ENCODE measurements at places on chromosomes 1 and 21.
A peak's percentile ranks its signal among the peaks of the same experiment; 100 is the strongest.

GRCh38 chr1:84797603-84798002 lies 95.4 kb downstream of the LPAR3 start:
- ATAC-seq: no peak

- no peak for ATAC-seq
Observed at GRCh38 chr1:186291271-186291670, 83.8 kb downstream of the TPR start.

GRCh38 chr1:151005729-151006319 lies 878 bp downstream of the MINDY1 start:
- ATAC-seq: no peak

DNA sequence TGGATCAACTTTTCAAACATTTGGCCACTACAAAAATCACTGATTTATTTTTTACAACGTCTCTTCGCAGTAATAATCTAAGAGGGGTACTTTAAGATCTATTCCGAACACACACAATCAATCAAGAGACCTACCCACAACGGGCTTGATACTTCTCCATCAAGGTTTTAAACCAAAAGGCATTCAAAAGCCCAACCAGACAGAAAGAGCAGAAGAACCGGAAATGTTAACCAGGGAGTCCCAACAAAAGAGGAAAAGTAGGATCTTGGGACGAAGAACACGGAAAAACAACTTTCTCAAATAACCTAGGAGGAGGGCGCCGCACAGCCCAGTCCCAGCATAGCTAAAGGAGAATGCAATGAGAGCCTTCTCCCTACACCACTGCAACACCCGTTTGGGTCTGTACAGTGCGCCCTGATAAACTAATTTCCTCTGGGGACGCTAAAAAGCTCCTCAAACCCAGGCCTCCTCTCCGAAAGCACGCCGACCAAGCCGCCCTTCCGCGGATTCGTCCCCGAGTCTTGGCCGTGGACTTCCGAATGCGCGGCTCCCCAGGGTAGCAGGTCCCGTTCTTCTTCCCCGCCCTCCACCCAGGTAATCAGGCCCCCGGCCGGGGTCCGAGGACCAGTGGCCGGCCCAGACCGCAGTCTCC lies 623 bp downstream of the RPL22 start:
- peak; percentile 27 for ATAC-seq

GRCh38 chr1:24119859-24120756 lies 8.2 kb upstream of the MYOM3 start:
- ATAC-seq: no peak

GRCh38 chr1:180521474-180522212 lies 19.3 kb upstream of the ACBD6 start:
- ATAC-seq: no peak

GRCh38 chr1:167630568-167631385 lies 745 bp downstream of the RCSD1 start:
- ATAC-seq: peak; percentile 44

GRCh38 chr1:109784551-109785252 lies 21.0 kb upstream of the EPS8L3 start:
- ATAC-seq: no peak

- ATAC-seq: no peak
Observed at GRCh38 chr1:160548183-160548582, 25.1 kb upstream of the SLAMF6 start.

DNA sequence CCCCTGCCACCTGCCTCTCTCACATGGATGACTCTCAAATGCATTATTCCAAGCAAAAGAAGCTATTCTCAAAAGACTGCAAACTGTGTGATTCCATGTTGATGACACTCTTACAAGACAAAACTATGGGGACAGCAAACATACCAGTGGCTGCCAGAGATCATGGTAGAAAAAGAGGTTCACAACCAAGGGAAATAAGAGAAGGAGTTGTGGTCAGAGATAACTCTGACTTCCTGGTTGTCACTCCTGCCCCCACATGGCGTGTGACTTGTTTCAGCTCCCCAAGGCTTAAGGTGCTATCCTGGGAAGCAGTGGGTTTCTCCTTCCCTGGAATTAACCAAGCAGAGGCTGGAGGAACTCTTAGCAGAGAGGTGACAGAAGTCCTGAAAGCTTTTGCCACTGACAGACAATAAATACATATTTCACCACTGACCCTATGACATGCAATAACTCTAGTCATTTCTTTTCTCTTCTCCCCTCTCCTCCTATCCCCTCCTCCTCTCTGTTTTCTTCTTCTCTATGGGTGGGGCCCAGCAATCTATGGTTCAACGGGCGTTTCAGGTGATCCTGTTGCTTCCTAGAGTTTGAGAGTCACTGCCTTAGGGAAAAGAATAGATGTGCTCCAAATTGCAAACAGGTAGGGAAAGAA lies 185.1 kb downstream of the FCRL5 start:
- no peak for ATAC-seq

DNA sequence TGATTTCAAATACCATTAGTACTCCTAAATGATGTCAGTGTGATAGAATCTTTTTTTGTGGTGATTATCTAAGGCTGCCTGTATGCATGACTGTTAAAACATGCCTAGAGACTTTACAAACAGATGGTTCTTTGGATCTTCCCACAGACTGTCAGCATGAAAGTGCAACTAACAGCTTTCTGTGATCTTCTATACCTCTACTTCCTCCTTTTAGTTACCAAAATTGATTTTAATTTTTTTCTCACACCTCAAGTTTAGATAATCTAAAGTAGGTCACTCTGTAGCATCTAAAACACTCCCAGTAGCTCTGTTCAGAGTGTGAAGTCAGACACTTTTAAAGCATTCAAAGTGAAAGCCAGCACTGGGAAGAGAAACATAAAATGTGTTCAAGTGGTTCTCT lies 534.5 kb downstream of the PTPRC start:
- ATAC-seq: peak; percentile 88

DNA sequence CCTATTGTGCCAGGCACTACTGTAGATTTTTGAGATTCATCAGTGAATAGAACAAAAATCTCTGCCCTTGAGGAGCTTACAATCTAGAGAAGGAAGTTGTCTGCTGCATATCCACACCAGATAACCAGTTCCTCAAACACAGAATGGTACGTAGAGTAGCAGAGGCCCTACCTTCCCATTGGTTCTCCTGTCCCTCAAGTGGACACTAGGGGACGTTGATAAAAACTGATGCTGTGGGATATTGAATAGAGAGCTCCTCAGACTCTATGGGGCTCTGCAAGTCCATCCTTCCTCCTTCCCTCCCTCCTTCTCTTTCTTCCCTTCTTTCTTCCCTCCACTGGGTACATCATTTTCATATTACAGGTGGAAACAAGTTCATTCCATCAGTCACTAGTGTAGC lies 371.3 kb downstream of the PBX1 start:
- no peak for ATAC-seq

All from activated T-helper 17 cell treated with anti-CD3 and anti-CD28 coated beads, Interleukin-2, amount 50 U/mL, for 72 hours (primary cell).